ENCODE measurements at places on chromosomes 3 and 15.

DNA sequence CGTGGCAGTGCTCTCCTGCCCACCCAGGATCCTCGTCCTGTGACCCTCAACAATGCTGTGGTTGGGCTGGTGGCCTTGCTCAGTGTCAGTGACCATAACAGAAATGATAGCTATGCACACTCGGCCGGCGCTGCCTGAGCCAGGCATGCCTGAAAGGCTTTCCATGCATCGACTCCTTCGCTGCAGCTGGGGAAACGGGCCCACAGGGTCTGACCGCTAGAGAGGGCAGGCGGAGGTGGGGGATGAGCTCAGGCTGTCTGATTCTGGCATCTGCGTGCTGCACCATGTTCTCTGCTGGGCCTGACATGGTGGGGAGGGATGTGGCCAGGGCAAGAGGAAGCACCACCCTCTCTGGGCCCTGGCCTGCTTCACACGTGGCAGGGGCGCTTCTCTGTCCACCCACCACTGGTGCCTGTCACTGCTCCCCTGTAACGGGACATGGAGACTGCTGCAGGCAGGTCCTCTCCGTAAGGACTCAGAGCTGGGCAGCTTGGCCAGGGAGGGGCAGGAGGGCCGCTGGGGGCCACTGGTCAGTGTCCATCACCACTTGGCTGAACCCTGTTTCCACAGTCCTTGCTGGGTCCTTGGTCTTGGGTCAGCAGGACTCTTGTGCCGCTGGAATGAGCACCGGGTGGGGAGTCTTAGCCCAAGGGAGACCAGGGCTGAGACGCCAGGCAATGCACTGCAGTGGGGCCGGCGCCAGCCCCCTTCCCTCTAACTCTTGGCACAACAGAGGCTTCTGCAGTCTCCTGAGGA is 64.1 kb upstream of the RPL32 start:
- DNase-seq: no peak

GRCh38 chr3:57226176-57226575 is 1.4 kb upstream of the APPL1 start:
- DNase-seq: no peak

GRCh38 chr3:198028718-198029117 is 68.7 kb downstream of the LMLN start:
- no peak for DNase-seq

DNA sequence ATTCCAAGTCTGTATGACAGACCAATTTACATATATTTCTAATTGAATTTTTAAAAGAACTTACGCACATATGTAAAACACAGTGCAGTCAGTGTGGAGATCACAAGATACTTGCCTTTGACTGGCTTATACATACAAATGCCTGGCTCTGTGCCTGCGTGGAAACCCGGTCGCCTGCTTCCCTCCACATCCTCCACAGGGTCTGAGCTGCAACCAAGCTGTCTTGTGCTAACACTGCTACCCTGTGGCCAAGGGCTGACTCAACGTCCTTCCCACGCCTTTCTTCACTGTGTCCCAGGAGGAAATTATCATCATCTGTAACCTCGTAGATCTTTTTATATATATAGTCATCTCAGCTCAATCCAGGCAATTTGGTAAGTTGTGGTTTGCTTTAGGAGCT is 117.0 kb downstream of the WNT7A start:
- DNase-seq: no peak

DNA sequence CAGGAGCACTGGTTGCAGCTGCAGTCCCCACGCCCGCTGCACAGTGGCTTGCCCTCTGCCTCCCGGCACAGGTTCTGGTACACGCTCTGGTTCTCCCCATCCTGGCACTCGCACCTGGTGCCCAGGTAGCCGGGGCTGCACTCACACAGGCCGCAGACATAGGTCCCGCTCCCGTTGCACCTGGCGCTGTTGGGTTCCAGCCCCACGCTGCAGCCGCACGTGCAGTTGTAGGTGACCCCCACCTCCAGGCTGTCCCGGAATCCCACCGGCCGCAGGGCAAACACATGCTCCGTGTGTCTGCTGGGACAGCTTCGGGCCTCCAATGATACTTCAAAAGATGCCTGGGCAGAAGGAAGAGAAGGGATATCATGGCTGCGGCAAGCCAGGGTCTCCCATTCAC is 66.2 kb downstream of the UMPS start:
- DNase-seq: no peak

GRCh38 chr3:171461525-171461917 is 1.3 kb upstream of the TNIK start:
- no peak for DNase-seq

DNA sequence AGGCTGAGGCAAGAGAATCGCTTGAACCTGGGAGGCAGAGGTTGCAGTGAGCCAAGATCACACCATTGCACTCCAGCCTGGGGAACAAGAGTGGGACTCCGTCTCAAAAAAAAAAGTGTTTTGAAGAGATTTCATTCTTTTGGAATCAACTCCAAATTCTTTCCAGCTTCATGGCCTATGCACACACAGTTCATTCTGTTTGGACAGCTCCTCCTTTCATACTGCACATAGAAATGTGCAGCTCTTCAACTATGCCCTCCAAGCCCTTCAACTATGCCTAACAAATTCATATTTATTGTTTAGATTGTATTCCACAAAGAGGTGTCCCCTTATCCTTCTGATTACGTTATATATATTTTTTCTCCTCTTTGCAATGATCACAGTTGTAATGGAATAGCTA is 4.2 kb downstream of the TP53BP1 start:
- no peak for DNase-seq

- no peak for DNase-seq
Measured at GRCh38 chr15:59817053-59817452, 127.9 kb upstream of the BNIP2 start.

DNA sequence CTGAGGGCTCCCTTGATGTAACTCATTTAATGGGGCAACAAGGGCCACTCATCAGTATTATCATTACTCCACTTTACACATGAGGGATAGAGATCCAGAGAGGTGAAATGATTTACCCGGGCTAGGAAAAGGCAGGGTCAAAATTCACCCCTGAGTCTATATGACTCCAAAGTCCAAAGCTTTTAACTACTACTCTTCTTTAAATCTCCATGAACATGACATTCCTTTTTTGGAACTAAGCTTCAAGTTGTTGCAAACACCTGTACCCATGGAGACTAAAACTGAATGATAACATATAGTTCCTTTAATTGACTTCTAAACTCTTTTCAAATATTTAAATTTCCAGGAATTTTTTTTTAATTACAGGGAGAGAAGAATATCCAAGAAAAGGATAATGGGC is 292.9 kb upstream of the GADL1 start:
- DNase-seq: no peak

GRCh38 chr3:60703008-60703407 is 548.2 kb downstream of the FHIT start:
- no peak for DNase-seq

- no peak for DNase-seq
Measured at GRCh38 chr3:41579861-41580260, 380.6 kb downstream of the CTNNB1 start.

- DNase-seq: no peak
Measured at GRCh38 chr15:48437178-48437577, 105.9 kb downstream of the DUT start.

DNA sequence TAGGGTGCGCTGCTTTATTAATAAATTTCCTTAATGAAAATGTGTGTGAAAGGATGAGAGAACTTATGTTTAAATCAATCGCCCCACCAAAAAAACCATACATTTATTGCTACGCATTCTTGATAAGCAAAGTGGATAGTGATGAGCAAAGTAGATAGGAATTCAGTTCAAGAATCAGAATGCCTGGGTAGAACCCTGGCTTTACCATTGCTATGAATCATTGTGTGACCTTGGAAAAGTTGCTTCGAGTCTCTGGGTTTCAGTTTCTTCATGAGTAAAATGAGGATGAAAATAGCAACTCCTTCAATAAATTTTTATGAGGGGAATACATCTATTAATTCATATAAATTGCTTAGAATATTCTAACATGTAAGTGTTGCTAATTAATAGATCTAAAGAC is 2.6 kb upstream of the ALCAM start:
- no peak for DNase-seq

DNA sequence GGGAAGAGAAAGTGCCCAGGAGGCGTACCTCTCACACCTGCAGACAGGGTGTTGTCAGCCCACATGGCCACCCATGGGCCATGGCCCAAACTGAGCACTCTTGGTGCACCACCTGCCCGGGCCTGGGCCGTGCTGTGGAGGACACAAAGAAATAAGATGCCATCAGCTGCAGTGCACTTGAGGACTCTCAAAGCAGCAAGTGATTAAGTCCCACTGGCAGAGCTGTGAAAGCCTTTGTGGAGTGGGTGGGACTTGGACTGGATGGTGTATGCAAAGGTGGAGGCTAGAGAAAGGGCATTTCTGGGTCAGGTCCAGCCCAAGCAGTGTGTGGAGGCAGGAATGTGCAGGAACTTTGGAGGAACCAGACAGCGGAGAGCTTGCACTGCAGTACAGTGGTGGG is 122.3 kb downstream of the MEGF11 start:
- no peak for DNase-seq

DNA sequence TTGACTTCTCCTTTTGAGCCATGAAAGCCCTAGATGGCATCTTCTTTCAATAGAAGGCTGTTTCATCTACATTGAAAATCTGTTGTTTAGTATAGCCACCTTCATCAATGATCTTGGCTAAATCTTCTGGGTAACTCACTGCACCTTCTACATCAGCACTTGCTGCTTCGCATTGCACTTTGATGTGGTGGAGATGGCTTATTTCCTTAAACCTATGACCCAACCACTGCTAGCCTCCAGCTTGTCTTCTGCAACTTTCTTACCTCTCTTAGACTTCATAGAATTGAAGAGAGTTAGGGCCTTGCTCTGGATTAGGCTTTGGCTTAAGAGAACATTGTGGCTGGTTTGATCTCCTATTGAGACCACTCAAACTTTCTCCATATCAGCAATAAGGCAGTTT is 189.8 kb downstream of the PLCL2 start:
- no peak for DNase-seq

GRCh38 chr15:100434038-100434437 is 92.3 kb upstream of the ADAMTS17 start:
- no peak for DNase-seq

DNA sequence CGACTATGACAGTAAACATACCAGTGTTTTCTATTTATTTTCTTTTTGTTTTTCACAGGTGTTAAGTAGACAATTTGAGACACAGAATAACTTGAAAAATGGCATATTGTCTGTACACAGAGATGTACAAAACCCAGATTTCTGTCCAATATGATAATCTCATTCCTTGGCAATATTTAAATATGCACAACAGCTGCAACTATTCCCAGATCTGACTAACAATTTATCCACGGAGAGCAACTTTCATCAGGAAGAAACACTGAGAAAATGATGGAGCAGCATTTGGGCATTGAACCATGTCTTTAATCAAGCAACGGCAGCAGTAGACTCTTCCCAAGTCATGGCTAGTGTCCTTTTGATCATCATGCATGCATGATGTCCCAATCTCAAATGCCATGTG is 452.6 kb downstream of the ZPLD1 start:
- no peak for DNase-seq

- DNase-seq: no peak
Measured at GRCh38 chr15:32981536-32981935, 213.0 kb downstream of the FMN1 start.

GRCh38 chr3:46578973-46579755 is 13.1 kb upstream of the LRRC2 start:
- no peak for DNase-seq

GRCh38 chr3:185807445-185808068 is 17.3 kb downstream of the IGF2BP2 start:
- no peak for DNase-seq

DNA sequence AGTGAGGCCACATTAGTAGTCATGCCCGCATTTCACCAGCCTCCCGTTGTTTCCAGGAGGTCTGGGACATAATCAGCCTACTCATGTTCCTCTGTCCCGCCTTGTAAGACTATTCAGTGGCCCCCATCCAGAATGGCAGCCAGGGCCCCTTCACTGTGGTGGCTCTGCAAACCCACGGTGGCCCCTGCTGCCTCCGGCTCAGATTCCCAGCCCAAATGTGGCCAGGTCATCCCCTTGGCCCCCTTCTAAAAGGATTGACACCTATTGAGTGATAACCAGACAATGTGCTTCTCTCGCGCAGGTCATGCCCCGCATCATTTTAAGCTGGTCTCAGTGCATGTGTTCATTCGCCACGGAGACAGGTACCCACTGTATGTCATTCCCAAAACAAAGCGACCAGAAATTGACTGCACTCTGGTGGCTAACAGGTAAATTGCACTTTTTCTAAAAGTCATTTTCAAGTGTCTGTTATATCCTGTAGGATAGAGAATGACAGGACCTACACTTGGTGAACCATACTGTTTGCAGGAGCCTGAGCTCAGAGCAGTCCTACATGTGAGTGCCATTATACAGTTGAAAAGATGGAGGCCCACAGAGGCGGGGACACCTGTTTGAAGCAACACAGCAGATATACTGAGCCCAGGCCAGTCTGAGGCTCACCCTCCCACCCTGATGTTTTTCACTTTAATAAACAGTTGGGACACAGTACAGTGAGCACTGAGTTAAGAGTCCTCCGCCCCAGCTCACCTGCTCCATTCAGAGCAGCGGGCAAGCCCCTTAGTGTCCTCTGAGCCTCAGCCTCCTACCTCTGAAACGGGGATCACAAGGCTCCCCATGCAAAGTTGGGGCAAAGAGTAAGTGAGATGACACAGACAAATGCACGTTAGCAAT is 47.7 kb downstream of the PXYLP1 start:
- DNase-seq: no peak

GRCh38 chr15:57463360-57463759 is 87.1 kb downstream of the CGNL1 start:
- DNase-seq: no peak

- DNase-seq: no peak
Measured at GRCh38 chr3:189137416-189137815, 34.4 kb upstream of the TPRG1 start.

DNA sequence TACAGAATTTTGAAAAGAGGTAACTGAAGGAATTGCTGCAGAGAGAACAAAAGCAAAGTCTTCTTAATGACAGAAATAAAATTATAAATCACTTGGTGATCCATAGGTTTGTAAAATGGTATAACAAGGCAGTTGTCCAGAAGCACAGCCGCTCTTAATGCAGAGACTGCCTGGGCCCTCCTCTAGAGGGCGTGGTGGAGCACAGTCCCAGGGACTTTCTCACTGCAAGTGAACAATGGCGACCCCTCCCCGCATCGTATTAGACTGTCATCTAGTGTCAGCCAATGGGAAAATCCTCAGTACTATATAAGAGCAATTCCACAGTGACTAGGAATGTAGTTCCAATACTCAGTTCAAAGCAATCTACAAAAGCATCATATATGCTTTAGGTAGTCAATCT is 26.4 kb upstream of the ZBED2 start:
- no peak for DNase-seq

- DNase-seq: no peak
Measured at GRCh38 chr3:172918165-172918564, 167.6 kb downstream of the ECT2 start.

- DNase-seq: no peak
Measured at GRCh38 chr3:13016721-13017255, 56.4 kb downstream of the IQSEC1 start.

- DNase-seq: no peak
Measured at GRCh38 chr3:14170531-14171159, 7.8 kb downstream of the XPC start.

DNA sequence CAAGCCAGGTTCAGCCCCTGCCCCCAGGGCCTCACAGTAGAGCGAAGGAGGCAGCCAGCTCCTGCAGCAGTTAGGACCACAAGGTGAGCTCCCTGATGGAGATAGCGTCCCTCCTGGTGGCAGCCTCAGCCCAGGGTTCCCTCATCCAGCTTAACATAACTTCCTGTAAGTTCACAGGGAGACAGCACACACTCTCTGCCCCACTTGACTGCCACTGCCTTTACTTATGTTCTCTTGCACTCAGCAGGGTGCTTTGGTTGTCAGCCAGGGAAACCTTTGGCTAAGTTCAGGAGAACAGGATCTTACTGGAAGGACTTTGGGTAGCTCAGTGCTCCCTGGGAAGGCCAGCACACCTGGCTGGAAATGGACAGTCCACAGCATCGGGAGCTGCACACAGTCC is 10.9 kb downstream of the KBTBD13 start:
- no peak for DNase-seq

All from GM12892 (cell line).